ENCODE measurements at places on chromosomes 3 and 15. TPM values are rescaled to one million over a fixed set of nuclear protein-coding genes. Genes with fewer than 3 reads are reported as not detected.

DNA sequence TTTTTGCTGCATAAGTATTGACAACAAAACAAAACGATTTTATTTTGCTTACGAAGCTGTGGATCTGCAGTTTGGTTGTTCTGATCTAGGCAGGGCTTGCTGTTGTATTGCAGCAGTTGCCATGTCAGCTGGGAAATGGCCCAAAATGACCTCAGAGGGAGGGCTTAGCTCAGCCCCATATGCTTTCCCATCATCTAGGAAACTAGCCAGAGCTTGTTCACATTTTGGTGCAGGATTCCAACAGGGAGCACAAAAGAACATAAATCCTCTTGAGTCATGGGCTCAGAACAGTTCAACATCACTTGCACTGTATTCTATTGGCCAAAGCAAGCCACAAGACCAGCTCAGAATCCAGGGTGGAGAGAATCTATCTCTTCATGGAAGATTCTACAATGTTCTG, 42.2 kb upstream of the ROBO2 start:
- no peak for DNase-seq
- no peaks in the 10 kb centered on the region for H3K4me1 ChIP-seq
- H3K27me3 ChIP-seq, result no peaks in the 10 kb centered on the region
- H3K4me3 ChIP-seq, result no peak overlapping the region

- H3K4me3 ChIP-seq, result no peak overlapping the region
- peak overlapping the region; percentile 63 for H3K27ac ChIP-seq
- H3K36me3 ChIP-seq, result no peaks in the 10 kb centered on the region
- H3K27me3 ChIP-seq, result no peaks in the 10 kb centered on the region
- peaks cover 71% of the 10 kb centered on the region for H3K4me1 ChIP-seq
Measured at GRCh38 chr15:85408270-85408746, 27.9 kb downstream of the AKAP13 start.

Gene GOLGA8M
- 1.6 TPM for total RNA-seq

- no peaks in the 10 kb centered on the region for H3K36me3 ChIP-seq
- peaks cover 11% of the 10 kb centered on the region for H3K4me1 ChIP-seq
- no peak overlapping the region for H3K4me3 ChIP-seq
- H3K27me3 ChIP-seq, result no peaks in the 10 kb centered on the region
- no peak overlapping the region for H3K27ac ChIP-seq
- DNase-seq, result no peak
Measured at GRCh38 chr3:29609328-29609811, 328.5 kb downstream of the RBMS3 start.

DNA sequence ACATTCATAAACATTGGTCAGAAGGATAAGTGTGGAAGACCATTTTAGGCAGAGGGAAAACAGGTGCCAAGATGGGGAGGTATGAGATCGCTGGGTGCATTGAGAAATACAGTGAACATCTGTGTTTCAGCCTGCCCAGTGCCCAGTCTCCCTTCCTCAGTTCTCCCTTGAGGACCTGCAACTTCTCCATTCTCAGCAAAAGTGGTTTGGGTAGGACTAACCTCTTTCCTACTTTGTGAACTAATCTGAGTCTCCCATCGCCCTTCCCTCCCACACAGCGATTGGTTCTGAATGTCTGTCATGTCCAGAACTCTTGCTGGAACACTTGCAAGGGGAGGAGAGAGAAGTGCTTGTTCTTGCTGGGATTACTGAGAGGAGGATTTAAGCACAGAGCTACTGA, 10.9 kb upstream of the CCNL1 start:
- peaks cover 8% of the 10 kb centered on the region for H3K4me1 ChIP-seq
- H3K27me3 ChIP-seq, result no peaks in the 10 kb centered on the region
- no peak overlapping the region for H3K27ac ChIP-seq
- H3K4me3 ChIP-seq, result no peak overlapping the region

DNA sequence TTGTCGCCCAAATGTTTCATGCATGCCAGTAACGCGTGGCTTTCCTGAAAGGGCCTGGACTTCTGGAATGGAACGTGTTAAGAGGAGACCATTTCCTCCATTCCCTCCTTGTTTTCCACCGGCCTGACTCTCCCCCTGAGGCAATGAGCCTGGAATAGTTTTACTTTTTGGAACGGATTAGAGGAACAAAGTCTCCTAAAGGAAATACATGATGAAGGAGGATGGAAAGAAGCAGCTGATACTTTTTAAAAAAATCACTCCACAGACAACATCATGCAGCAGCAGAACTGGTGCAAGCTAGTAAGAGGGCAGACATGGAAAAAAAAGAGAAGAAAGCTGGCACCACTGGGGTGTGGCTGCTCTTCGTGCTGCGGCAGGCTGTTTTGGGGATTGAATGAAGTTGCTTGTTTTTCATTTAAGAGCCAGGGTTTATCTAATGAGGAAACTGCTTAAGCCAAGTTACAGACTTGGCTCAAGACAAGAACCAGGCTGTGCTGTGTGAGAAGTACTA, 3.6 kb upstream of the KBTBD12 start:
- no peak overlapping the region for H3K27ac ChIP-seq

- H3K36me3 ChIP-seq, result no peaks in the 10 kb centered on the region
- no peak overlapping the region for H3K4me3 ChIP-seq
- H3K4me1 ChIP-seq, result no peaks in the 10 kb centered on the region
- DNase-seq, result no peak
Measured at GRCh38 chr15:91529534-91529933, 324.0 kb upstream of the SLCO3A1 start.

All from SJSA1 (cell line).